Activated CD4-positive, alpha-beta T cell treated with anti-CD3 and anti-CD28 coated beads for 24 hours (primary cell): ENCODE measurements at places on chromosomes 5 and 9.

DNA sequence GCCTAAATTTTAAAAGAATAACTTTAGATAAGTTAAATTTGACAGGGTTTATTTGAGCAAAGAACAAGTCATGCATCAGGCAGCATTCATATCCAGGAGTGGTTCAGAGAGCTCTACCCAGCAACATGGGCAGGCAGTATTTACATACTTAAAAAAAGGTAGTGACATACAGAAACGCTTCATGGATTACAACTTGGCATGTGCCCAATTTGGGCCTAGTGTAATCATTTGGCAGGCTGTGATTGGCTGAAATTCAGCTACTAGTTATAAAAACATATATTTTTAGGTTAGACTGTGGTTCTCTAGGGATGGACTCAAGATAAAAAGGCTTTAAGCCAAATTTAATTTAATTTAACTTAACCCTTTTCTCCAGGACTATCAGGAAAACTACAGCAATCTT is 374.0 kb upstream of the ADAMTS16 start:
- DNase-seq = no peak

- DNase-seq = no peak
Measured at GRCh38 chr9:27408001-27408400, 111.1 kb upstream of the EQTN start.

- no peak for DNase-seq
Measured at GRCh38 chr9:89657765-89658164, 53.0 kb downstream of the GADD45G start.

DNA sequence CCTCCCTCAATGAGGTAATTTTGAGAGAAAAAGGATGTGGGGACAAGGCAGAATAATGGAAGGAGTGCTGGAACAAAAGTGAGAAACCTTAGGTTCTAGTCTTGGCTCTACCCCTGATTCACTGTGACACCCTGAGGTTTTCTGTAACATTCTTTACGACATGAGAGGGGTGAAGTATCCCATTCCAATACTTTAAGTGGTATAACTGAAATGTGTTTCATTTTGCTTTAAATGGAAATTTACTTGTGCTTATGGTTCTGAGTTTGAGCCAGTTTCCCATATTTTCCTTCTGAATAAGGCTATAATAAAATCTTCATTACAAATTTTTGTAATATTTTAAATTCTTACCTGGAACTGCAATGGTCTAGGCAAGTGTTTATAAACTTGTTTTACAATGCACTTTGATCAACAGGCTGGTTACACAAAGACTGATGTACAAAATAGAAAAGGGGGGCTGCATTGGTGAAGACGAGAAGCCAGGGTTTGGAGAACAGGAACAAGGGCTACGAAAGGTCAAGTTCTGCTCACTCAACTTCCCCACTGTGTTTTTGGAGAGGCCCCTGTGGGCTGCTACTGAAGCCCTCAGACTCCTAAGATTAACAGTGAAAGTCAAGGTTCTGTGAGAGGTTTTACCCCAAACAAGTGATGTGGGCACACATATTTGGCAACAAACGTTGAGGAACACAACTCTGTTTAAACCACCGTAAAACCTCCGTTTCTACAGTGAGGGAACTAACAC is 171.9 kb upstream of the ELL2 start:
- no peak for DNase-seq

DNA sequence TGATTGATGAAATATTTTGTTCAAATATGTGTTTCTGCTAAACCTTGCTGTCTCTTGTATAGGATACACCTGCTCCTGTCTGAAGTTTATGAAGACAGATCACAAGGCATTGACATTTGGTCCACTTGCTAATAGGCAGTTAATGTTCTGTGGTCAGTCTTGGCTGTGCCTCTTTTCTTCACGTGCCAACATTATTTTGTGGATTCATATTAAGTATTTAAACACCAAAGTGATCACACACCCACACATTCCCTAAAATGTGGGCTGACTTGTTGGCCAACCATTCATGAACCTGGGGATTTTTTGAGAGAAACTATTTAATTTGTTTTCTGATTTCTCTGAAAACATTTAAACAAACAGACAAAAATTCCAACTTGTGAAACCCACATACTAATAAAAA is 33.7 kb downstream of the ZNF462 start:
- DNase-seq = no peak

DNA sequence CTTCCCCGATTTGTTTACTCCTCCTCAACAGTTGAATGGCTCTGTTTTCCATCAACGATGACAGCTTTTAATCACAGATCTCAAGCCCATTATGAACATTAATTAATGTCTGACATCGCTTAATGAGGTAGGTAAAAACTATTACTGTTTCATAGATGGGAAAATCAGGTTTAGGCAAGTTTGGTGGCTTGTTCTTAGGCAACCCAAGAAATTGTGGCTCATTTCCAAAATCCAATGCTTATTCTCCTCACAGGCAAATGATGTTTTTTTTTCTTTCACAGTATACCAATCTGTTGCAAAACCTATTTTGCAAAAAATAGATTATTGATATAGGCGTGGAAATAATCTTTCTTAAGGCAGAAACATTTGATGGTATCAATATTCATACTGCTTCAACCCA is 70.8 kb upstream of the CHD1 start:
- DNase-seq = no peak
